ENCODE measurements at places on chromosomes 3 and 15.

- no peak for DNase-seq
These were observed 10.7 kb downstream of the SLC6A20 start for GRCh38 chr3:45785605-45786150.

DNA sequence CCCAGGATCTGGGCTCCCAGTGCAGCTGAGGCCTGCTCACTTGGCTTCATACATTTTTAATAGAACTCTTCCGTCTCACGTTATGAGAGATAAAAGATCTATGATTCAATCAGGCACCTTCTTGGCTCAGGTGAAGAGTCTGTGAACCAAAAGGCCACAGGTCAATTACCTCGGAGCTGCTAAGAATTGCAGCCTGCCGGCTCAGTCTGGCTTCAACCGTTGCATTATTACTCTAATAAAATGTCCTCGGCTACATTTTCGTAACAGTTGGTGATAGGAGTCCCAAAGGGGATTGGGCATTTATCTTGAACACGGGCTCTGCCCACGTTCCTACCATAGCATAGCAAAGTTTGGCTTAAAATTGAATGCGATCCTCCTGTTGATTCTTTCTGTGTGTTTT is 176.3 kb downstream of the SLCO3A1 start:
- no peak for DNase-seq

- DNase-seq = no peak
These were observed 374.1 kb downstream of the EFHB start for GRCh38 chr3:19559724-19560442.

DNA sequence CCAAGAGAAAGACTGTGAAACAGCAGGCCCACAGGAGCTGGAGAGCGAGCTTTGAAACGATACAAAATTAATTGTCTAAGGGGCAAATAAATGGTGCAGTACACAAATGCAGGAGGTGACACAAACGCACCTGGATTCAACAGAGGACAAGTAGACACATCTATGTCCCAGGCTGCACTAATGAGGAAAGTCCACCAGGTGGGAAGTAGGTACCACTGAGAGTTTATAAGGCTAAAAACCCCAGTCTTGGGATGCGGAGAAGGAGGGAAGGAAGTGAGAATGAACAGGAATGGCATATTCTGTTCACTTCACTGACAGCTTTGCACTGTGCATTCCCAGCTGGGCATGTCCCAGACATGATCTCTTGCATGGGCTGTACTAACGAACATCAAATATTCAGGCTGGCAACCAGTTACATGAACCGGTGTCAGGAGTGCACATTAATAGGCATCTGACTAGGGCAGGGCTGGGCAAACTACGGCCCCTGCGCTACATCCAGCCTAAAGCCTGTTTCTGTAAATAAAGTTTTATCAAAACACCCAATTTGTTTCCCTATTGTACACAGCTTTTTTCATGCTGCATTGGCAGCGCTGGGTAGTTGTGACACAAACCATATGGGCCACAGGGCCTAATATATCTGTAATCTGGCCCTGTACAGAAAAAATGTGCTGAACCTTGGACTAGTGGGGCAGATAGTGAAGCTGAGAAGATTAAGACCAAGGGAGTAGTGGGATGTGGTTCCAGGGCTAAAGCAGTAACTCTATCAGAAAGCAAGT is 107.0 kb downstream of the IGF2BP2 start:
- DNase-seq = no peak

DNA sequence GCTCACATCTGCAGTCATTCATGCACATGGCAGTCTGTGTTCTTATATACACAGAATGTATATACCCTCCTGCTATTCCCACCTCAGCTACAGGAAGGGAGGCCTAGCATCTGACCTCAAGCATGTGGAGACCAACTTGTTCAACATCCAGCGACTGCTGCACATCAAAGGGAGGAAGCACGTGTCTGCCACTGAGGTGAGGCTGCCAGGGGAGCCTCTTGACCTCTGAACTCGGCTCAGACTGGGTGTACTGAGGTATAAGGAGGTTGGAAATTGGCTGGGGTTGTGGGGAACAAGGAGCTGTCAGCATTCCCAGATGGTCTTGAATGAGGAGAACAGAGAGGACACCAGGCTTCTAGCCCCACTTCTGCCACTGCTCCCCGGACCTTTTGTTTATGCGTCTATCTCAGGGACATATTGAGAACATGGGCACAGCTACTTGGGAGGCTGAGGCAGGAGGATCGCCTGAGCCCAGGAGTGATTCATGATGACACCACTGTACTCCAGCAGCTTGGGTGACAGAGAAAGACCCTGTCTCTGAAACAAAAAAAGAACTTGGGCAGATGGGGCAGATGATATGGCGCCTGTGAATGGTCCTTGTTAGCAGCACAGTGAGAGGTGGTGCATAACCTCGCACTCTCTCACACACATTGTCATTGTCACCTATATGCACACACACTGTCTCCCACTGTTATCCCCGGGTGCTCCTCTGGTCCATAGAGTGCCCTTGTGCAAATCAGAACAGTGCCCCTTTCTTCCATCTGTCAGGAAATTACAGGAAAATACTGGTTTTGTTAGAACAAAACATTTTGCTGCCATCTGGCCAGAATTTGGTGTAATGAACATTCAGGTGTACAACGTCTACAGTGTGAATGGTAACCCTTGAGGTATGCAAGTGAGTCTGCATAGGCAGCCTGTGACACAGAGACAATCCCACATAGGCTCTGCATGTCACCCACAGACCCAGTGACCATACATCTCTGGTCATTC is 5.4 kb downstream of the VILL start:
- no peak for DNase-seq

DNA sequence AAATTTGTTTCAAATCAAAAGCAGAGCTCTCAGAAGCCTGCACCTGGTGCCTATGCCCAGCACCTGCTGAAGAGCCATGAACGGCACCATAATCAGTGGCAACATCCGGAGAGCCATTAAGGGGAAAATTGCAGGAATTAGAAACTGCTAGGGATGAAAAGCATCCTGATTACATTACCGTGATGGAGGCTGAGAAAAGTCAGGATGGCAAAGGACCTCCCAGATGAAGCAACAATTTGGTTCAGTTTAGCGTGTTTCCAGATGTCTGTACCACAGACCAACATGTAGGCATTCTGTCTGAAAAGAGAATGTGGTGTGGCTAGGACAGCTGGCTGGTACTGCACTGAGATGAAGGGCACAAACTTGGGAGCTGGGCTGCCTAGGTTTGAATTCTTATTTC is 106.1 kb downstream of the EOMES start:
- DNase-seq = no peak

GRCh38 chr3:7290077-7290825 is 429.3 kb downstream of the GRM7 start:
- DNase-seq = no peak

DNA sequence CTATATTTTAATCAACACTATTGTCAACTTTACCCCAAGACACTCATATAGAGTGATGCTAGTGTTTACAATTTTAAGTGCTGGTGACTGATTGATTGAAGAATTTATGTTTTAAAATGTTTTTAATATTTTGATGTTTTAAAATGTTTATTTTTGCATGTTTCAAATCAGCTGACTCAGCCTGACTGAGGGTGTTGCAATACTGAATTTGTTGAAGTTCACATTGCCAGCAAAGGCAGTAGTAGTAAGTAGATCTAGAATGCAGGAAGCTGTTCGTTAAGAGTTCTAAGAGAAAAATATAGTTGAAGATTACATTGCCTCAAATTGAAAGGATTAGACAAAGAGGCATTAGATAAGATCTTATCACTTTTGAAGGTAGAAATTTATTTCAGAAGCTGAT is 977.6 kb downstream of the IGSF11 start:
- DNase-seq = no peak
